ENCODE measurements at places on chromosomes 3 and 15.

- no peak for DNase-seq
Measured at GRCh38 chr3:47113669-47114365, 50.1 kb downstream of the SETD2 start.

GRCh38 chr3:71097557-71097956 is 486.0 kb downstream of the FOXP1 start:
- DNase-seq = no peak

- no peak for DNase-seq
Measured at GRCh38 chr3:195870442-195870841, 37.9 kb downstream of the TNK2 start.

GRCh38 chr3:122231465-122232157 is 48.1 kb downstream of the CASR start:
- no peak for DNase-seq

GRCh38 chr15:26126070-26126469 is 262.9 kb upstream of the ATP10A start:
- DNase-seq = no peak

- DNase-seq = no peak
Measured at GRCh38 chr15:90735923-90736322, 18.8 kb downstream of the BLM start.

DNA sequence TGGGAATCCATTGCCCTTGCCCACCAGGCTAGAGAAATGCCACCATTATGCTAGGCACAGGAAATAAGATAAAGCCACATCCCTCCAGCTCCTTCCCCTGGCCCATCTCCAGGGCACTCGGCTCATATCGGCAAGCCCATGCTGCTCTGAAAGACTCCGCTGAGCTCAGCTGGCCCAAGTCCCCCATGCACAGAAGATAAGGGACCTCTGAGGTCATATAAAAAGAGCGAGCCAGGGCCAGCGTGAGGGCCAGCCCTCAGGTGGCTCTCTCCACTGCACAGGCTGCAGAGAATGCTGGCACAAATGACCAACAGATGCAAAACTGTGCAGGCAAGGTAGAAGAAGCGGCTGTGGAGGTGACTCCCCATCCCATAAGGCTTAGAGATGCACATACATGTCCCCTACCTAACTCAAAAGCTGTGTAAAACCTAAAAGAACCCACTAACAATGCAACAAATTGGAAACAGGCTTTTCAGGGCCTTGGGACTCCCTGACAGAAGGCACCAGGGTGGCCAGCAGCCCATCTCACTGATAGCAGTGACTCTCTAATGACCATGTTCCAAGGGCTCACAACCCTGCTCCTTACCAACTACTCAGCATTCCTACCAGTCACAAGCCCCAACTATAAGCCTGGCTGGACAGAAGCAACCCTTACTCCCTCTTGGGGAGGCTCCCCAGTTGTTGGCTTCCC is 3.0 kb downstream of the RAB6B start:
- DNase-seq = no peak

DNA sequence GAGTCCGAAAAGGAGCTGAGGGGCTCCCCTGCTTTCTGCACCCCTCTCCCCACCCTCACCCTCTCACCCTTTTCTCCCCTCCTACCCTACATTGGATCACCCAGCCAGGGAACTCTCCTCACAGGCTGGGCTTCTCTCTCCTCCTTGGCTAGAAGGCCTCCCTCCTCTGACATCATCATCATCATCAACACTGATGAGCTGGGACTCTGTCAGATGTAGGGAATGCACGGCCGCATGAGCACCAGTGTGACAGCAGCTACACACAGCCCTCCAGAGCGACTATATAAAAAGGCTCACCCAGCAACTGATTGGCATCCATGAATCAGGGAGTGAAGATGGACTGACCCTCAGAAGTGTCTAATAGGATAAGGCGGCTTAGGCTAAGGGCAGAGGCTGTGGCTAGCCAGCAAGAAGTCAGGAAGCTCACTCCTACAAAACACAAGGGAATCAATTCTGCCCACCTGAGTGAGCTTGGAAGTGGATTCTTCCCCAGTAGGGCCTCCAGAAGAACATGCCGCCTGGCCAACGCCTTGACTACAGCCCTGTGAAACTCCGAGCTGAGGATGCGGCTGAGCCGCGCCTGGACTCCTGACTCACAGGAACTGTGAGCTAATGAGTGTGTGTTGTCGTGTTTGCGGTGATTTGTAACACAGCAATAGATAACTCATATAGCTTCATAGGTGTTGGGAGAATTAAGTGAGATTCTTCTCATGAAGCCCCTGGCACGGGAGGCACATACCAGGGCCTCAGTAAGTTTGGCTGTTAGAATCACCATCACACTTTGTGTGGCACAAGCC is 147.6 kb downstream of the FAM43A start:
- DNase-seq = no peak

GRCh38 chr3:42852441-42852840 is 23.2 kb downstream of the CYP8B1 start:
- no peak for DNase-seq

GRCh38 chr3:171457607-171458061 is 2.6 kb downstream of the TNIK start:
- peak; percentile 1 for DNase-seq

- no peak for DNase-seq
Measured at GRCh38 chr3:111939873-111940272, 39.0 kb upstream of the ABHD10 start.

DNA sequence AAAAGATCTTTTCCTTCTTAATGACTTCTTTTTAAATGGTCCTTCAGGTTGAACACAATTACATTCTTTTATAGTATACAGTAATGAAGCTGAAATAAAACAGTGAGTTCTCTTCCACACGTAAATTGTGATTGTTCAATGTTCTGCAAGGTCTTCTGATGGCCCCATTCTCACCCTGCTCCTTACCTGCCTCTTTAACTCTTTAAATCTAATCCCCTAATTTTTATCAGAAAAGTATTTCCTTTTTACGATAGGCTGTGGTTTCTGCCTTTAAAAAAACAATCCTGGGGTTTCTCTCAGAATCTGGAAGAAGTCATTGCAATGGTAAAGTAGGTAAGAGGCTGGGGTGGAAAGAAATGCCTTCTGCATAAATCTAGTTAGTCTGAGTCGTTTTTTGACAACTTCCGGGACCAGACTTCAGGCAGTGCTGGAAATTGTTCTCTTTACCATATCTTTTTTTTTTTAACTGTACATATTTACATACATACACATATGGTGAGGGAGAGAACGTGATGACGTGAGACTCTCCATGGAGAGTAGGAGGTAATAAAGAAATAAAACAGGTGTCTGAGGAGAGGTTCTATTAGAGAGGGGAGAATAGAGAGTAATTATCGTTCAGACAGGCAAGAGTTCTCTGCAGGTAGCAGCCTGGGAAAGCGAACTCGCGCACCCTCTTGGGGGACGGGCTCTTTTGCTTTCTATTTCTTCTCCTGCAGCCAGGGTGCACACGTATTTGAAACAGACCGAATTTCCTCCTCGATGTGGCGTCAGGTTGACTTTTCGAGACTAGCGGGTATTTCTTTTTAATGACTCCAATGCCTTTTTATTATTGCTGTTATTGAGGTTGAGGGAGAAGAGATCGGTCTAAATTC is at the start of gene SIDT1:
Gene SIDT1, plus strand, starts transcription at position 730 of the 872 bp plus-strand sequence. CDS start 467 bp downstream, outside the sequence.
- peak; percentile 71 for DNase-seq

- DNase-seq = no peak
Measured at GRCh38 chr3:57545636-57546268, 1.6 kb upstream of the DNAH12 start.

- DNase-seq = no peak
Measured at GRCh38 chr3:156763931-156764720, 62.0 kb upstream of the LEKR1 start.

DNA sequence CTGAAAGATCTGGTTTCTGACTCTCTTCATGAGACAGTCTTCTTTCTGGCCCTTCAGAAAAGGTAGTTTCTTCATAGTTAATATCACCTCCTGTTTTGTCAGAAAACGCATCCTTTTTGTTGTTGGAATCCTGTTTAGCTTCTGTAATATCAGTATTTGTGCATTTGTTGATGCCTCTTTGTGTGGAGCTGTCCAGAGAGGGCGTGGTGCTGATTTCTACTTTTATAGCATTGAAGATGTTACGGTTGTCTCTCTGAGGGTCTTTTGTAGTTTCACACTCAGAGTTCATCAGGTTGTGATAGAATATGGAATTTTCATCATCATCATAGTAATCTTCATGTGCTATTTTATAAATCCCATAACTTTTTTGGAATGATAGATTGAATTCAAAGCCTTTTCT is 8.9 kb downstream of the GPR149 start:
- DNase-seq = no peak

GRCh38 chr3:62027241-62027640 is 346.1 kb downstream of the FEZF2 start:
- DNase-seq = no peak
